ENCODE measurements at places on chromosomes 2 and 18. TPM values are rescaled to one million over a fixed set of nuclear protein-coding genes. Genes with fewer than 3 reads are reported as not detected.

The CD226 gene
- 0.77 TPM for total RNA-seq

- peak; percentile 2 for DNase-seq
These were observed 1438.0 kb upstream of the ZEB2 start for GRCh38 chr2:145957929-145958328.

DNA sequence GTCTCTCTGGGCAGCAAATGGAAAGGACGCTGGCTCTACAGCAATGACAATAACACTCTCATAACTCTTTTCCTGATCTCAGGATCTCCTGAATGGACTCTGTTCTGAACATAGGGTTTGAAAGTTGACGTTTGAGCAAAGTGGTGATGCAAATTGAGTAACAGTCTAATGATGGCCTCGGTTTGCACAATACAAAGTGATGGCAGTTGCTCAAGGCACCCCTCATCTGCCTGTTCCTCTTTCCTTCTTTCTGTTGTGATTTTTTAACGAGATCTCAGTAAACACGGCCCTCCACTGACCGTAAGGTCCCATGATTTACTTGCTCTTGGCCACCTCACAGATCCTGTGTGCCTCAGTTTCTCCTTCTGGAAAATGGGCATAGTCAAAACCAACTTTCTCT lies 303.6 kb downstream of the SLC8A1 start:
- DNase-seq: no peak

- no peak for DNase-seq
These were observed 83.8 kb upstream of the FAM237A start for GRCh38 chr2:206558492-206558891.
